ENCODE measurements at places on chromosomes 13 and 19. TPM values are rescaled to one million over a fixed set of nuclear protein-coding genes. Genes with fewer than 3 reads are reported as not detected.

MAP2K7 gene
- total RNA-seq = 9.7 TPM

NAPSA gene
- 0.59 TPM for total RNA-seq

ZNF473 gene
- 5.1 TPM for total RNA-seq

TFPT gene
- total RNA-seq = 5.4 TPM

ZNF835 gene
- 1.8 TPM for total RNA-seq

COL5A3 gene
- total RNA-seq = 51.3 TPM

IZUMO1 gene
- 0.10 TPM for total RNA-seq

SBK2 gene
- total RNA-seq = not detected

MISP3 gene
- 0.89 TPM for total RNA-seq

SPC24 gene
- total RNA-seq = 11.5 TPM

DNA sequence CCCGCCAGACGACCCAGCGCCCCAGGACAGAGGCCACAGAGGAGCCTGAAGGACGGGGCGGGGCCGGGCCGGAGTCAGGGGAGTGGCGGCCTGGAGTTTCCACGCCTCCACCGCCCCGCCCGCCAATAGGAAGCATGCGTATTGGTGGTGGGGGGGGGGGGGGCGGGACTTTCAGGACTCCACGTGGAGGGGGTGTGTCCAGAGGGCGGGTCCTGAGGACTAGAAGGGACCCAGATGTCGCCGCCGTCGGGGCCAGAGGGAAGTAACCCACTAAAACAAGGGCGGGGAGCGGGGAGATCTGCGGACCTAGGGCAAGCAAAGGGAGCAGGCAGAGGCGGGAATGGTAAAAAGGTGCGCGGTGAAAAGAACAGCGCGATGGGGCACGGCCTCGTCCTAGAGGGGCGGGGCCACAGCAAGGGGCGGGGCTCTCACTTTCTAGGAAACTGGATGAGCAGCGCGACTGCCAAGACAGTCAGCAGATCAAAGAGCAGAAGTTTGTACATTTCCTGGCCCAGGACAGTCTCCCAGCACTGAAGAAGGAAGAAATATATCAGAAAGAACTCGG lies 2.8 kb upstream of the LENG1 start:
- no peak for DNase-seq

DNA sequence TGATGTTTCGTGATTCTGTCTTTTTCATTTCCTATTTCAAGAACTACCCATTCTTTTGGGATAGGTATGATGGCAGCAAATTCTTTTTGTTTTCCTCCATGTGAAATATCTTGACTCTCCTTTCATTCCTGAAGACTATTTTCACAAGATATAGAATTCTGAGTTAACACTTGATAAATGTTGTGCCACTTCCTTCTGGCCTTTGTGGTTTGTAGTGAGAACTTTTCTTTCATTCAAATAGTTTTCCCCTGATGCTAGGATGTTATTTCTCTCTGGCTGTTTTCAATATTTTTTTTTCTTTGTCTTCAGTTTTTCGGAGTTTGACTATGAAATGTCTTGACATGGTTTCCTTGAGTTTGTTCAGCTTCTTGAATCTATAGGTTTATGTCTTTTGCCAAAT lies 8.3 kb upstream of the TUBGCP3 start:
- no peak for DNase-seq

- DNase-seq = no peak
Measured at GRCh38 chr13:110685305-110686020, 20.5 kb downstream of the CARS2 start.

GRCh38 chr19:3001235-3001800 lies 24.0 kb downstream of the TLE6 start:
- no peak for DNase-seq

DNA sequence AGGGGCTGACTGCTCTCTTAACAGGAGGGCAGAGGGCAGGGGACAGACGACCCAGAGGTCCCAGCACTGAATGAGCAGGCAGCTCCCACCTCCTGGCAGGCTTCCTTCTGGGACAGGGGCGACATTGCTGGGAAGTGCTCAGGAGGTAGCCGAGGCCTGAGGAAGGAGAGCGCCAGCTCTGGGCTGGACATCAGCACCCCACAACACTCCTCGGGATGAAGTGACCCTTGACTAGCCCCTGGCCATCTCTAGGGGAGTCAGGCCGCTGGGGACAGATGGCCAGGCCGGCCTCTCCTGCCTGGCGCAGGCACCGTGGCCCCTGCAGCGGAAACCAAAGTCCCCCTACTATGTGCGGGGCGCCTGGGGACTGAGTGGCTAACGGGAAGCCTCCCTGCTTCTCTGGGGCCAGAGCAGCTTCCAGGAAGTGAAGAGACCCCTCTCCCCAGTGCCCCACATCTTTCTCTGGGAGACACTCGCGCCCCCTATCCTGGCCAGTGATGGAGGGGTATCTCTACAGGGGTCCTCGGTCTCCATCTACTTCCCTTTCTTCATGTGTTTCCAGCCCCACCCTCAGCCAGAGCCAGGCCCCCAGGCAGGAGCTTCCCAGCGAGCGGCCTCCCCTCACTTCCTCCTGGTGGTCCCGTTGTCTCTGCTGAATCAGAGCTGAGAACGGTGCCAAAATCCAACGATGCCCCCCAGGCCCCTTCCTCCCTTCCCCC lies 10.1 kb downstream of the PRR36 start:
- no peak for DNase-seq

- DNase-seq = no peak
Measured at GRCh38 chr19:4577020-4577782, 17.7 kb upstream of the SEMA6B start.

GRCh38 chr13:62663767-62664166 lies 1248.1 kb upstream of the PCDH20 start:
- no peak for DNase-seq

GRCh38 chr19:7010722-7011593 lies 10.3 kb downstream of the MBD3L2B start:
- no peak for DNase-seq

DNA sequence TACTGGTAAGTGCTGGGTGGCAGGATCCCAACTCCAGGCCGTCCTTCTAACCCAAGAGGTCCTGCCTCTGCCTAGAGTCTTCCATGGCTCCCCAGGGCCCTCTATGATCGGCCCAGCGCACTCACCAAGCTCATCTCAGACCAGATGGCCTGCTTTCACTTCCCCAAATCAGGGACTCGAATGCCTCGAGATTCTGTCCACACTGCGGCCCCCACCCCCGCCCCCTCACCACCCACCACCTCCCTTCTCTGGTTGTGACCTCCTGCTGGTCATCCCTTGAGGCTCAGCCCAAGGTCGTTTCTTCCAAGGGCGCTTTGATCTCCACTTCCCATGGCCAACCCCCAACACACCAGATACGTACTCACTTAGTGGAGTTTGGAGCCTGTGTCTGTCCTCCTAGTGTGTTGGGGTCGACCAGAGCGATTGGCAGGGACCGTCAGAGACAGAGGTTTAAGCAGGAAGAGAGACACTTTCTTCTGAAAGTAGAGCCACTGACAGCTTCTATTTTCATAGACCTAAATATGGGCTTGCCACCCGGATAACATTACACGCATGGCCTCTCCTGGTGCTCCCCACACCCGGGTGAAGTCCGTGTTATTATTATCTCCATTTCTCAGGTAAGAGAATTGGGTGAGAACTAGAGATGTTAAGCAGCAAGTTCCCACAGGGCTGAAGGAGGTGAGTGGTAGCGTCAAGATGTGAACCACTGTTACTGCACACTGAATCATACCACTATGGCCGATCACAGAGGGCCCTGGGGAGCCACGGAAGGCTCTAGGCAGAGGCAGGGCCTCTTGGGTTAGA lies at the start of gene FCER2:
FCER2 (minus strand) TSS at position 478 of the 804 bp plus-strand sequence. CDS start 2,371 bp downstream, outside the sequence.
- DNase-seq = no peak

DNA sequence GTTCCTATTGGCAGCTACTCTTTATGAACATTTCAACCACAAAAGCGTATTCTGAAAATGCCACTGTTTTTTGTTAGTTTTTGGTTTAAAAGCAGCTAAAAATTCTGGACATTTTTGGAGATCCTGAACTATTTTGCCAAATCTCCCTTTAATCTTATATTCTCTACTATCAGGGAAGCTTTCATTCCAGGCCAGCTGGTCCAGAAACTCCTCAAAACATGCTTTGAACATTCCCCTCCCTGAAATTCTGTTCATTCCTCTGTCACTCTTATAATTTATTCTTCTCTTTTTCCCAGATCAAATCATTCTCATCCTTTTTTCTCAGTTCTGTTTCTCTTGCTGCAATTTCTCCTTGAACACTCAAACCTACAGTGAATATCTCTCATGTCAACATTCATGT lies 790.9 kb upstream of the ARGLU1 start:
- no peak for DNase-seq
